ENCODE measurements at places on chromosomes 11 and 22.

- DNase-seq: no peak
Measured at GRCh38 chr11:48124880-48125279, 91.7 kb upstream of the OR4B1 start.

DNA sequence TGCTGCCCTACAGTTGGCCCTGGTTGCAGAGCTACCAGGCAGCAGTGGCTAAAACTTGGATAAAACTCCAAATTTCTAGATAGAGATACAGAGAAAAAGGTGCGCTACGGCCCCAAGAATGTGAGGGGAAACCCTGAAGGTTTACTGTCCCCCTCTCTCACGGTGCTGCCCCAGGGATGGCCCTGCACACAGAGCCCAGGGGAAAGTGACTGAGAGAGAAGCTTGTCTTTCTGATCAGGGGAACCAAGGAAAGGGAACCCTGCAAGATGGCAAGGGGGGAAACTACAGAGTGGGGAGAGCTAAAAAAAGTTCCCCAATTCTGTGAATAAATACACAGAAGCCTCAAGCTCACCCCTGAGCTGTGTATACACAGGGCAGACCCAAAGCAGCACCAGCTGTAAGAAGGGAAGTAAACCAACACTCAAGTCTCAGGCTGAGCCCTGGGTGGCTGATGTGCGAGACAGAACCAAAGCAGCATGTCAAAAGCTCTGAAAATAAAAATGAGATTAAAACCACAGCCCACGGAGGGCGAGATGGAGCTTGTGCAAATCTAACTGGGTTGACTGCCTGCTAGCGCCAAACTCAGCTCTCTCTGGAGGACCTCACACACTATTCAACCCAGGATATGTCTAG is 22.1 kb downstream of the GNB1L start:
- DNase-seq: no peak

DNA sequence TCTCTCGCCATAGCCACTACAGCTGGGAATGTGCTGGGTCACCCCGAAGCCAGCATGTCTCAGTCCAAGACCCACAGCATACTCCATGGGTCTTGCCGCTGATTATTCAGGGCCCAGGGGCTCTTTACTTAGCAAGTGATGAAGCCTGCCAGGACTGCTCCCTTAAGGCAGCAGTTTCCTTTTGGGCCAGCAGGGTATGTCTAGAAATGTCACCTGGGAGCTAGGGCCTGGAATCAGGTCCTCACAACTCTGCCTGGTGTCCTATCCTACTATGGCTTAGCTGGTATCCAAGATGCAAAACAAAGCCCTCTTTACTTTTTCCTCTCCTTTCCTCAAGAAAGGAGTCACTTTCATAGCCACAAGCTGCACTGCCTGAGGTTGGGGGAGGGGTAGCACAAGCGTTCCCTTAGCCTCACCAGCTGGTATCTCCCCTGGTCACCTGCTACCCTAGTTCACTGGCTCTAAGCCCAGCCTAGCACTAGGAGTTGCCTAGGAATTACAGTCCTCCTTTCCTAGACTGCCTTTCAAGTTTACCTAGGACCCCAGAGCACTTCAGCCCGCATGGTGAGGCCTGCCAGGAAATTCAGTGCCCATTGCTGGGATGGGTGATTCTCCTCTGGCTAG is 22.6 kb upstream of the NCR3LG1 start:
- DNase-seq: no peak

- DNase-seq: peak; percentile 96
Measured at GRCh38 chr11:65386307-65387140, at the start of gene FRMD8. Gene FRMD8 (plus strand): TSS chr11:65386637. CDS start chr11:65387037, 400 bp downstream.

DNA sequence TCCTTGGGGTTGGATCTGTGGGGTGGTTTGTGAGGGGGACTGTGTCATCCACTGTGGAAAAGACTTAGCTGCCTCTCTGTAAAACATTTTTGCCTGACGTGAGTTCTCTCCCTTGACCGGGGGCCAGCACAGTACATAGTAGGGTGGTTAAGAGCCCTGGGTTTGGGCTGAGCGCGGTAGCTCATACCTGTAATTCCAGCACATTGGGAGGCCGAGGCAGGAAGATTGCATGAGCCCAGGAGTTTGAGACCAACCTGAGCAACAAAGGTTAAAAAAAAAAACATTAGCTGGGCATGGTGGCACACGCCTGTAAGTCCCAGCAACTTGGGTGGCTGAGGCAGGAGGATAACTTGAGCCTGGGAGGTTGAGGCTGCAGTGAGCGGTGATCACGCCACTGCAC is 74.7 kb upstream of the WNT7B start:
- peak; percentile 14 for DNase-seq

- DNase-seq: no peak
Measured at GRCh38 chr11:25566298-25567200, 765.4 kb upstream of the ANO3 start.

DNA sequence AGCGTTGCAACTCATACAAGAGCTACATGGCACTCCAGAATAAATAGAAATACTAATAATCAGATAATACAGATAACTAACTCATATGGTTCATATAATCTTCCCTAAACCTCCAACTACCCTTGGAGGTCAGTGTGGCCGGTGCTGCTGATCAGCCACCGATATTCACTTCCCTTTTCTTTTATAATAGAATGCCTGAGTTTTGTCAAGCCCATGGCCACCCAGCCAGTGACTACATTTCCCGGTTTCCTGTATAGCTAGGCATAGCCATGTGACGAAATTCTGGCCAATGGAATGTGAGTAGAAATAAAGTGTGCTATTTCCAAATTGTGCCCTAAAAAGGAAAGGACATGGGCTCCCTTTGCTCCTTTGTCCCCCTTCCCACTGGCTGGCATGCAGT is 5.9 kb upstream of the CAT start:
- DNase-seq: no peak

- no peak for DNase-seq
Measured at GRCh38 chr11:14669958-14670357, 26.4 kb downstream of the PDE3B start.

GRCh38 chr11:84514436-84514835 is 1112.7 kb downstream of the DLG2 start:
- no peak for DNase-seq

DNA sequence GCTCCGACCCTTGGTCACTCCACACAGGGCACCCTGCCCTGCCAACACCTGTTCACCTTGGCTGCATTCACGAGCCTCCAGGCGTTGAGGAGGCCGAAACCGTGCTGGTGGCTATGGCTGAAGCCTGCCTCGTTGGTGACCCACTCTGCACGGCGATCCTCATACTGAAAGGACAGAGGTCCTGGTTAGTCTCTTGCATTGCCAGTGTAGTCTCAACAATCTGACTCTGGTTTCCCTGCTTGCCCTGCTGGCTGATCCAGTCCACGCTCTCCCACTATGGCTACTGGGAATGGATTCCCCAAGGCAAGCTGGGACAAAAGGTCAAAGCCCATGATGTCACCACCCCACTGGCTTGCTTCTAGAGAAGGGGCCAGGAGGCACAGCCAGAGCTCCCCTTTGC is 12.9 kb downstream of the PCSK7 start:
- no peak for DNase-seq

- DNase-seq: no peak
Measured at GRCh38 chr11:34634694-34635062, 13.8 kb downstream of the EHF start.

DNA sequence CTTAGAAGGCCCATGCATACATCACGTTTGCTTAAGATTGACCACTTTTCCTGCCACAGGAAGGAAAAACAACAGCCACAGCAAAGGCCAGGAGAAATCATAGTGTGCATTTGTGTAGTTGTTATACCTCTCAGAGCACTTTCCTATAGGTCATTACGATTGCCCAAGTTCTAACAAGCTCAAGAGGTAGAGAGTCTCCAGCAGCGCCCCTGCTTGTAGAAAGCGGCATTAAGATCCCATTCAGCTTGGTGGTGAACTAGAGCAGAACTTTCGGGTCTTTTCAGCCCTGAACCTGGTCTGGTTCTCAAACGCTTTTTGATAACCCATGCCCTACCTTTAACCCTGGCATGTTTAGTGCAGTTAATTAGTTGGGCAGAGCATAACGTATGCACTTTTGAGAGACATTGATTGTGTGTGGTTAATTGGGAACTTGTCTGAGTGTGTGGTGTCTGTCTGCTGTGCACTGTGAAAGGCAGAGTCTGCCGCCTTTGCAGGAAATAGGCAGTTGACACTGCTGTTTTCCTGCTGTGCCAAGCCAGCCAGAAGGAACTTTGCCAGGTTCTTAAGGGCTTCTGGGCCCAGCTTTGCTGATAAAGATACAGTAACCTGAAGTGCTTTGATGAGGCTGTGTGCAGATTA is 109.9 kb upstream of the CLMP start:
- DNase-seq: no peak

DNA sequence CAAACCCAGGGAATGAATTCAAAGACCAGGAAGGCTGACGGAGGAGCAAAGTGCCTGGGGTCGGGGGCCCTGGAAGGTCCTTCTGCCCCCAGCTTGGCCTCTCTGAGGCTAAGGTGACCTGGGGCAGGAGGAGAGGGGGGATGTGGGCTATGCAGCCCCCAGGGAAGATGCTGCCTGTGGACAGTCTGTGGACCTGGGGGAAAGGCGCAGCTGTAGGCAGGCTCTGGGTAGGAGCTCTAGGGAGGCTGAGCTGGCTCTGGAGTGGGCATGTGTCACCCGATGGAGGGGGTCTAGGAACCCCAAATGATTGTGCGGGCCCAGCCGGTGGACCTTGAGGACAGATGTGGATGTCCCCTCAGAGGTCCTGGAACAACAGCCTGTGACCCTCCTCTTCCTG is 42.8 kb downstream of the WNT7B start:
- DNase-seq: no peak

GRCh38 chr11:77155082-77155475 is 27.0 kb downstream of the MYO7A start:
- no peak for DNase-seq

DNA sequence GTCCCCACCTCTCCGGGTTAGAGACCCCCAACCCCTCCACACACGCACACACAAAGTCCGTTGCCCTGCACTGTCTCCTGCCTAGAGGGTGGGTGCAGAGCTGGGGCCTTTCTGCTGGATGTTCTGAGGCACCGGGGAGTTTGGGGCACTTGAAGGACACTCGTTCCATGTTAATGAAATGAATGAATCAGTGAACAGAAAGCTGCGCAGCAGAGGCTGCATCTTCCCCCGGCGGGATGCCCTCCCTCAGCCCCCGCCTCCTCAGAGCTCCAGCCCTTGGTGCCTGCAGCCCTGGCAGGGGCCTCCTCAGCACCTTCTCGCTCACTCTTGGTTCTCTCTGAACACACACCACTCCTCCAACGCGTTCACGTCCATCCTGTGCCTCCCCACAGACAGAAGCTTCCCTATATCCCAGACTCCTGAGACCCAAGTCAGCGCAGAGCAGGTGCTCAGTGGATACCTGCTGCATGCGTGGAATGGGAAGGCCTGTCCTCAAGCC is 611.9 kb downstream of the TBC1D22A start:
- no peak for DNase-seq

- peak; percentile 86 for DNase-seq
Measured at GRCh38 chr11:44950625-44951476, at the start of gene TP53I11. Gene TP53I11 (minus strand): TSS chr11:44950883. CDS start chr11:44938335, 12,548 bp downstream.

- no peak for DNase-seq
Measured at GRCh38 chr11:126753990-126754389, 246.6 kb downstream of the KIRREL3 start.

- peak; percentile 89 for DNase-seq
Measured at GRCh38 chr22:31561238-31561887, 65.0 kb downstream of the SFI1 start.

DNA sequence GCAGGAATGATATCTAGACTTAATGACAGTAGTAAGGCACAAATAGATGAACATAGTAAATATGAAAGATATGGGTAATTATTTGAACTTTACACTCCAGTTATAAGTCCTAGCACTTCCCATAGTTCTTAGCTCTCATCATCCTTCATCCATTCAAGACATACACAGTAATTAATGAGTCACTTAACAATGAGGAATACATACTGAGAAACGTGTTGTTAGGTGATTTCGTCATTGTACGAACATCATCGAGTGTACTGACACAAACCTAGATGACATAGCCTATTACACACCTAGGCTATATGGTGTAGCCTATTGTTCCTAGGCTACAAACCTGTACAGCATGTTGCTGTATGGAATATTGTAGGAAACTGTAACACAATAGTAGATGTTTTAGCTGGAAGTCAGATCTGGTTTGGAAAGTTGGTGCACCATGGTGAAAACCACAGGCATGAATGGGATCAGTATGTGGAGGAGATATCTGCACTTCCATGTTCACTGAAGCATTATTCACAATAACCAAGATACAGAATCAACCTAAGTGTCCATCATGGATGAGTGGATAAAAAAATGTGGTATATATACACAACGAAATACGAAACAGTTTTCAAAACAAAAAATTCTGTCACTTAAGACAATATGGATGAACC is 229.9 kb upstream of the PITPNB start:
- DNase-seq: no peak

DNA sequence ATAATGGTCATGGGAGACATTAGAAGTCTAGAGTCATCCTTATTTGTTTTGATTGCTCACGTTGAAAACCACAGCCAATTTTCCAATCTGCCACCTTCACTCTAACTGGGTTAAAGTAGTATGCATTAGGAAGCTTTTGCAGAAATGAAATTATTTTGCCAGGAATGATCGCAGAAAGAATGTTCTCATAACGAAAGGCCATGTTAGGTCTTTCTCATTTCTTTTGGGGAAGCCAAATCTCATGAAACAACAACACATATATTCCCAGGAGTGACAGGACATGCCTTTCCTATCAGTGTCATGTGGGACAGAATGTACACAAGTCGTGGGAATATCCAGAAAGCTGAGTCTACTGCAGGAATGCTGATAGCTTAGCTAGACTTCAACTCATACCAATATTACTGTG is 386.3 kb downstream of the AASDHPPT start:
- DNase-seq: no peak

- DNase-seq: no peak
Measured at GRCh38 chr11:92308366-92308765, 83.7 kb downstream of the FAT3 start.

- DNase-seq: no peak
Measured at GRCh38 chr11:15967966-15968365, 388.4 kb downstream of the SOX6 start.

- DNase-seq: no peak
Measured at GRCh38 chr11:127815331-127815730, 772.0 kb downstream of the ETS1 start.

DNA sequence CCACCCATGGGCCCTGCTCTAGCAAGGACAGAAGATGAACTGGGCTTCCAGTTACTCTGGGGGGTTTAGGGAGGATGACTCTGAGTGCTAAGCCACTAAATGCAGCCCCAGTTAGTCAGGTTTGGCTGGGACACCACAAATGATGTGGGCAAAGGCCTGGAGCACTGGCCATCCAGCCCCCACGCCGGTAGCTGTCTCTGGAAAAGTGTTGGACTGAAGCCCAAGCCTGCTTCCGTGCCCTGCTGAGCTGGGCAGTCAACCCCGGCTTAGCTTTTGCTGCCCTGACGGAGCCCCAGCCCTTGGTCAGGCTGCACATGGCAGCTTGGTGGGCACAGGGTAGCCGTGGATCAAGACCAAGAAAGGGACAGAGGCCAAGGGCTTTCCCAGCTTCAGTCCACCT is 5.7 kb upstream of the GSTP1 start:
- DNase-seq: no peak

DNA sequence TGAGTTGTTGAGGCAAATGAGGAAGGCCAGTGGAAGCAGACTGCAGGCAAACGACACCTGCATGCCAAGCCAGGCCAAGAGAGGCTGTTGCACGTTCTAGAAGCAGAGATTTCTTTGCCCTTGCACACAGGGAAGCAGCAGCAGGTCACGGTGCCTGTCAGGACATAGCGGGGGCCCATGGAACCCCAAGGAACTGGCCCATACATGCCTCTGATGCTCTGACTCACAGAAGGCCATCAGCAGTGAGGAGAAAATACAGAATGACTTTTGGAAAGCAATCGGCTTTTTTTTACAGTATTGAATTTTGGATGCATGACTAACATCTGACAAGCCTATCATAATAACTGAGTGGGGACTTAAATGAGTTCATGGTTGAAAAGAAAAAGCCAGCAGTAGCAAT is 123.9 kb downstream of the MPPED1 start:
- no peak for DNase-seq
